ENCODE measurements at places on chromosomes 7 and 10.

DNA sequence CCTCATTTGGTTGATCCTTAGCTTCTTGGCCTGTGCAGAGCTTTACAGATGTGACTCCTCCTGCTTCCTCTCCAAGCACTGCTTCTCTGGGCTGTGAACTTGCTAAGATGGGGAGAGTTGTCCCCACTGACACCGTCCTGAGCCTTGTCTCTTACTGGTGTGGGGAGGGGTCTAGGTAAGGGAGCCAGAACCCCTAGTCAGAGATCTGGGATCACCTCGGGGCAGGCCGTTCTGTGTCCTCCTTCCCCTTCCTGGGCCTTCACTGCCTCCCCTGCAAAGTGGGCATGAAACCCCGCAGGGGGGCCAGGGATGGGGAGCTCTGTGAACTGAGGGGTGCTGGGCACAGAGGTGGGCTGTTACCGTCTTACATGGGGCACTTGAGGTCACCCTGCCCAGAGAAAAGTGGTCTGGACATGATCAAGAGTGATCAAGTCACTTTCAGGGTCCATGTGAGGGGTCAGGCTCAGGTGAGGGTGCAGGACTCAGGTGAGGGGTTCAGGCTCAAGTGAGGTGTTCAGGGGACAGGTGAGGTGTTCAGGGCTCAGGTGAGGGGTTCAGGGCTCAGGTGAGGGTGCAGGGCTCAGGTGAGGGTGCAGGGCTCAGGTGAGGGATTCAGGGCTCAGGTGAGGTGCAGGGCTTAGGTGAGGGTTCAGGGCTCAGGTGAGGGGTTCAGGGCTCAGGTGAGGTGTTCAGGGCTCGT is 86.2 kb downstream of the ADCY1 start:
- DNase-seq = no peak

- no peak for DNase-seq
Measured at GRCh38 chr10:86851328-86852207, 95.1 kb downstream of the BMPR1A start.

- DNase-seq = peak; percentile 39
Measured at GRCh38 chr7:7653593-7654187, 13.1 kb downstream of the UMAD1 start.

GRCh38 chr10:3107426-3107961 is 40.1 kb downstream of the PFKP start:
- no peak for DNase-seq

DNA sequence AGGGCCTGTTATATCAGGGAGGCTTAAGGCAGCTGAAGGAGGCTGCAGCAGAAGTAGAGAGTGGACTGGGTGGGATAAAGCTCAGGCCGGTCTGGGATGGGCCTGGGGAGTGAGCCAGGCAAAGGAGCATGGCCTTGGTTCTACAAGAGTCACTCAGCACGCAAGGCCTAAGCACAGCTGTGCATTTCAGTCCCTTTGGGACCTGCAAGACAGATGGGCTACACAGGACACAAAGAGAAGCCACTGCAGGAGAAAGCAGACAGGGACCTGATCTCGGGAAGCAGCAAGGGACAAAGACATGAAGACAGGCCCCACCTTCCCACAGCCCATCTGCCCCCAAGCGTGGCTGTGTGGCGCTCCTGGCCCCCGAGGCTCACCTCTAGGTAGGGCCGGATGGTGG is 29.4 kb downstream of the RRP12 start:
- DNase-seq = no peak

DNA sequence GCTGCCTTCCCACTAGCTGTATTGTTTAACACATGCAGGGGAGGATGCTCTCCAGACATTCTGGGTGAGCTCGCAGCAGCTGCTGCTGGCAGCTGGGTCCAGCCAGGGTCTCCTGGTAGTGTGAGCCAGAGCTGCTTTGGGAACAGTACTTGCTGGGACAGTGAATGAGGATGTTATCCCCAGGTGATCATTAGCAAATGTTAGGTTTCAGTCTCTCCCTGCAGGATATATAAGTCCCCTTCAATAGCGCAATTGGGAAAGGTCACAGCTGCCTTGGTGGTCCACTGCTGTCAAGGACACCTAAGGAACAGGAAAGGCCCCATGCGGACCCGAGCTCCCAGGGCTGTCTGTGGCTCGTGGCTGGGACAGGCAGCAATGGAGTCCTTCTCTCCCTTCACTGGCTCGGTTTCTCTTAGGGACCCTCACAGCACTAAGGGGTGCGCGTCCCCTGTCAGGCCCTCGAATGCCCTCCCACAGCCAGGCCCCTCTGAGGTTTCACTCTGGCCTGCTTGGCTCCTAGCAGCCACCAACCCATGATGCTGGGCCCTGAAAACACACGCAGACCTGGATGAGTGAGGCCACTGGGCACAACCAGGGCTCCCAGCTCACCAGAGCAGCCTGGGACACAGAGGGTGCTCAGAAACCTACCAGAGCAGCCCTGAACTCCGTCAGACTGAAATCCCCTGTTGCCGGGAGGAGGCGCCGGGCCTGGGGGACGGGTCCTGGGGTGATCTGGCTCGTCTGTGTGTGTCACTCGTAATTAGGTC is 173.0 kb upstream of the LANCL2 start:
- DNase-seq = no peak

- no peak for DNase-seq
Measured at GRCh38 chr7:128738570-128739047, 550 bp upstream of the CALU start.

DNA sequence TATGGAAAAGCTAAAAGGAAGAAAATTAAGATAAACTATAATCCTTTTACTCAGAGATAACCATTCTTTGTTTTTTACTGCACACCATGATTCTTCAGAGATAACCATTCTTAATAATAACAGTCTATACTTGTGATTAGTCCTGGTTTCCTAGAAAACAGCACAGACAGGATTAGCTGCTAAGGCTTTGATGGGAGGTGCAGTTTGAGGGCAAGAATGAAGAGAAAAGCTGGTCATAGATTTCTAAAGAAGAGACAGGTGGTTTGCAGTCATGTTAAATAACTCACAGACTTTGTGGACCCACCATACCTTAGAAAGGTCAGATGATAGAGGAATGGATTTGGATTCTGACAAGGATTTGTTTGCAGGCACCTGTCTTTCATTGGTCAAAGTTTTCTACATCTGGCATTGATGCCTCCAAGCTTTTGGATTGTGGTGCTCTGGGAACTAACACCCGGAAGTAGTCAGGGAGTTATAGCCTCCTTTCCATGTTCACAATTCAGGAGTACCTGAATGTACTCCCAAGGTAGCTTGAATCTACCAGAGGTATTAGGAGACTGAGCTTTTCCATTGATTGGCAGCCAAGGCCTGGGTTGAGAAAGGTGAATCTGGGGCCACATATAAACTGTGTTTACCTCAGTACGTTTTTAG is 3.7 kb downstream of the SMC3 start:
- no peak for DNase-seq

DNA sequence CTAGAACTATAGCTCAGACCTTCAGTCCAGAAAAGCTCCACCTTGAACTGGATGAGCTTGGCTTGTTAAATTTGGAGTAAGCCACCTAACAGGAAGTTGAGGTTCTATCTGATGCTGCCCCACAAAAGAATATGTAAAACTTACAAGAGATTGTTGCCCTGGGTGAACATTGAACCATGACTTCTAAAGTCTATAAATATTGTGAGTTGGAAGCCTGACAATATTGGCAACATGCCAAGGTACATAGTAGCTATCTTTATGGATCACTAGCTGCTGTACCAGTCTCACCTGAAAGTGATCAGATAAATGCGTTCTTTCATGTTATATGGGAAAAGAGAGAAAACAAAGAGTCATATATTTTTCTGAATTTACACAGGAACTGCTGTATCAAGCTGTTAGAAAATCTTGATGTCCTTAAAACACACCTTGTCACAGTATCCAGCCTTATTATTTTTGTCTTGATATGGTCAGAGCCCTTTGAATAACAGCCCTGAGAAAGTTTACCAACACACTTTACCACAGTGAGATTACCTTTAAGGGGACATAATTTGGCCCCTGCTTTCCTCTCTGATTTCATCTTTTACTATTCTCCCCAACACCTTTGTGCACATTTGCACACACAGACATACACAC is 92.0 kb downstream of the LSMEM1 start:
- no peak for DNase-seq

DNA sequence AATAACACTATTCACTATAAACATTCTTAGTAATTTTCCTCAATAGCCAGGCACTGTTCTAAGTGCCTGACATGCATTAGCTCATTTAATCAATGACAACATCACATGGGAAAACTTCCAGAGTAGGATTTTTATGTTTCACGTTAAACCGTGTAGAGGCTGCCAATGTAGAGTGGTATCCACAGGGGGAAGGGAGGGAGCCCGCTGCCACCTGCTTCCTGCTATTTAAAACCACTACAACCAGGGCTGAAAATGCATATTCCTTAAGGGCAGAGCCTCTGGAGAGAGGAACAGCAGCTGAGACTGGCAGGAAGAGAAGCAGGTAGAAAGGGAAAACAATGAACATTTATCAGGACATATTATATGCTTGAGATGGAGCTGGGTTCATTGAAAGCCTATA is 684.3 kb upstream of the AUTS2 start:
- no peak for DNase-seq

DNA sequence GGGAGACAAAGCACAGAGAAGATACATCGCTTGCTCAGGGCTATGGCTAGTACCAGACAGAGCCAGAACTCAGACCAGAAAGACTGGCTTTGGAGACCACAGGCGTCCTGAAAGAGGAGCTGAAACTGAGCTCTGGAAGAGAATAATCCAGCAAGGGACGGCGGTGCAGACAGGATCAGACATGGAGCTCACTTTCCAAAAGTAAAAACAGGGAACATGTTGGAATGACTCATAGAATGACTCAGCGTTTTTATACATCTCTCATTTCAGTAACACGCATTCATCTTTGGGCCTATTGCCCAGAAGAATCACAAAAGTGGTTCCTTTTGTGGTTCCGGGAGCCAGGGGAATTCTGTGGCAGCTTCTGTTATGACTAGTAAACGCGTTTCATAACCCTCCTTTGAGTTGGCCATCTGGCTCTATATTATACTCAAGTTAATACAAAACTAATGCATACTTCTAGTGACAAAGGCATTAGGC is 37.2 kb downstream of the PLEKHS1 start:
- DNase-seq = peak; percentile 12

- no peak for DNase-seq
Measured at GRCh38 chr10:60908031-60908430, 36.0 kb downstream of the RHOBTB1 start.

DNA sequence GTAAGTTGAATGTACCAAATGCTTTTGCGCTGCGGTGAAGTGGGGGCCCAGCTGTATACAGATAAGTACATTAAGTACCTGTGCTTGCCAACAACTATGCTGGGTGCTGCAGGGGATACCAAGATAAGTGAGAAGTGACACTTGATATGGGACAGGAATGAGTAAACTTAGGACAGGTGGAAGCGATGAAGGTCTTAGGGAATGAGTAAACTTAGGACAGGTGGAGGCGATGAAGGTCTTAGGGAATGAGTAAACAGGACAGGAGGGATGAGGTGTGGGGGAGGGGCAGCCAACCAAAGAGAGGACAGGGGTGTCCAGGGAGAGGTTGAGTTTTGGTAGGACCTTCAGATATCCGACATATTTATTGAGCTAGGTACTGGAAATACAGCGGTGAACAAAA is 1.4 kb downstream of the MDH2 start:
- DNase-seq = no peak
